ENCODE measurements at places on chromosomes 6 and 20.

DNA sequence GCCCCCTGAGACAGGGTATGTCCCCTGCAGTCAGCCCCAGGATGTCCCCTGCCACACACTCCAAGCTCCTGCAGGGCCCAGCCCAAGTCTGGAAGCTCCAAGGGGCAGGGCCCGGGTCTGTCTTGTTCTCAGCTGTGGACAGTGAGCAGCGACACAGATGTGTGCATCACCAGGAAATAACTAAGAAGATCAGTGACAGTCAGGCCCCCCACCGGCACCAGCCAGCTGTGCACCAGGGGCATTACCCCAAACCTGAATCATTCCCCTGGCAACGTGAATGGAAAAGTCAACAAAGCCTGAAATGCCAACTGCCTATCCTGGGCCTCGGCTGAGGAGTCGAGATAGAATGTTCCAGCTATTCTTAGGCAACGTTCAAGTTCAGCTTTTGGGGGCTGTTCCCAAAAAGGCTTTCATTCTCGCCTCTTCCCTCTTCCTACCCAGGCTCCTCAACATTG, 105.0 kb downstream of the PREX1 start:
- DNase-seq = no peak

GRCh38 chr6:50986319-50986718, 167.6 kb downstream of the TFAP2B start:
- no peak for DNase-seq

DNA sequence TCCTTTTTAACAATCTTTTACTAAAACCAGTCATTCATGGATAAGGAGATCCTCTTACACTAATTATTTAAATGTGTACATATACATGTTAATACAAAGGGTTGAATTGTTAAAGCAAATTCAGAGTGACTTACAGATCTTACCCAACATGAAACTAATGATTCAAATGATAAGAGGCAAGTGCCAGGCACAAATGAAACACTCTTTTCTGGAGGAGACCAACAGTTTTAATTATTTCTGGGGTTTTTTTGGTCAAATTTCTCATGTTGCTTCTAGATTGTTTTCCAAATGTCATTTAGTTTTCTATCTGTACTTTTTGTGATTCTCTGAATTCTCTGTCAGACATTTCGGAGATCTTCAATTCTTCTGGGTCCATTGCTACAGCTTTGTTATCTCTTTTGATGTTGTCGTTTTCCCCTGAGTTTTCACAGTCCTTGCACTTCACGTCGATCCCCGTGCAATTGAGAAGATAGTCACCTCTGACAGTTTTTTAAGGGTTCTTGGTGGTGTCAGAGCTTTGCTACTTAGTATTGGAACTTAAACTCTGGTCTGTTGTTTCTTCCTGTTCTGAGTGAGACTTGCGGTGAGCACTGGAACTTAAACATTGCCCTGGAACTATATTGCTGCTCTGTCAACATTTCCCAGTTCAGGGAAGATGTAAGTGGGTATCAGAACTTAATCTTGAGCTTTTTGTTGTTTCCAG, 23.2 kb downstream of the MAS1 start:
- DNase-seq = no peak

DNA sequence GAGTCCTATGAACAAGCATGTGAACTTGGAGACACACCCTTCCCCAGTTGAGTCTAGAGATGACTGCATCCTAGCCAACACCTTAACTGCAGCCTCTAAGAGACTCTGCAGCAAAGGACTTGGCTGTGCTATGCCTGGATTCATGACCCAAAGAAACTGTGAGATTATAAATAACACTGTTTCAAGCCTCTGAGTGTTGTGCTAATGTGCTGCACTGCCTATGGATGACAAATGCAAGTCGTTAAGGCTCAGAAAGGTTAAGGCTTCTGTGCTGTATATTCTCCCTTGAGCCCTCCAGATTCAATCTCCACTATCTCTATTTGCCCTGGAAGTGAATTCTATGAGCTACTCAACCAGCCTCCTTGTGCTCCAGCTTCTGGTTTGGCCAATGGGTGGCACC, 116.5 kb upstream of the CBLN4 start:
- DNase-seq = no peak

All from stimulated activated CD8-positive, alpha-beta memory T cell treated with anti-CD3 and anti-CD28 coated beads, Interleukin-15, amount 100 ng/mL, for 24 hours (primary cell).